Dorsolateral prefrontal cortex (tissue), 122 donors: ENCODE measurements at places on chromosomes 3 and 15.

DNA sequence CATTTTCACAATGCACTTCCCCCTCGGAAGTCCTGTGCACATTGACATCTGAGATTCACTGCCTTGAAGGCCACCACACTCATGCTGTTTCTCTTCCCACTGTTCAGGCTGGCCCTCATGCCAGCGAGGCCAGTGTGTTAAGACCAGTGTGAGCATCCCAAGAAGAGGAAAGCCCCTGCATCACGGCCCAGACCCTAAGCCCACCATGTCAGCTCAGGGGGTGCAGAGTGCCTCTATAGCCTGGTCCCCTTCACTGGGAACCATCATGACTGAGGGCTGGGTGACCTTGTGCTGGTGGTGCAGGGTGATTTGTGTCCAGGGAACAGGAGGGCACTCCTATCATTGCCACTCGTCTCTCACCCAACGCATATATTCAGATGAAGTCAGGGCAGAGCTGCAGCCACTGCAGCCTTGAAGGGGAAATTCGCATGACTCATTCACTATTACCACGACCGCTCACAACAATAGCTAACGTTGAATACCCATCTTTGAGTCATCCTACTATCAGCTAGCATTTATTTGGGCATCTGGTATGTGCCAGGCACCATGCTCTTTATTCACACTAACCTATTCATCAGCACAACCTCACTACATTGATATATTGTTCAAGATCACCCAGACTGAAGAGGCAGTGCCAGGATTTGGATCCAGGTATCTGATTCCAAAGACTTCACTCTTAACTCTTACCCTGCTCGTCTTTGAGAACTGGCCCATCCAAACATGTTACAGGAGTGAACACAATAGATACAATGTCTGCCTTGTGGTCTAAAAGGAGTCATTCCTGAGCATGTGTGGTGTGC is 58.8 kb upstream of the SLC6A11 start:
- DNase-seq = no peak

DNA sequence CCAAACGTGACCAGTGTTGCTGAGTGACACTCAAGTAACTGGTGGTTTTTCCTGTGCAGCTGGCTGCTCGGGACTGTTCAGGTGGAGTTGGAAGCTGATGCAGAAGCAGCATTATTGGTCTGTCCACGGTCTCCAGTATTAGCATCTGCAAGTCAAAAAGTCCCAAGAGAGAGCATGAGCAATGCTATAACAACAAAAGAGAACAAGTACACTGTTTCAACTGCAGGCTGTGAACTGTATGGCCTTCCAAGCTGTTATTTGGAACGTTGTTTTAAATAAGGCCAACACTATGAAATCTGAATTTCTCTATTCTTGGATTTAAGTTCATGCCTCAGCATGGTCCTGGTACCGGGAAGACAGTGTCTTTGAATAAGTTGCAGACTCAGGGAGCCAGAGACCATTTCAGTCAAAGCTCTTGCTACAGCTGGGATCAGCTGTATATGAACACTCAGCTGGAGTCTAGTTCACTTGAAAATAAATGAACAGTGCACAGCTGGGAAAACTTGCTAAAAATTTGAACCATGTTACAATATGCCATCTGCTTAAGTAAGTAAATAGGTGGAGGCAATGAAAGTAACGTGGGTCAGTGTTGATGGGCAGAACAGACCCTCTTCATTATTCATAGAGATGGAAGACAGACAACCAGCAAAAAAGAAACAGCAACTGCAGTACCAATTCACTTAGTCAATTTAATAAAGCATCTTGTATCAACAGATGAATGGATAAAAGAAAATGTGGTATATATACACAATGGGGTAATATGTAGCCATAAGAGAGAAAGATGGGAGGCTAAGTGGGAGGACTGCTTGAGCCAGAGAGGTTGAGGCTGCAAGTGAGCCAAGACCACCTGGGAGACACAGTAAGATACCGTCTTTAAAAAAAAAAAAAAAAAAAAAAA is 45.1 kb downstream of the NR1I2 start:
- DNase-seq = no peak

DNA sequence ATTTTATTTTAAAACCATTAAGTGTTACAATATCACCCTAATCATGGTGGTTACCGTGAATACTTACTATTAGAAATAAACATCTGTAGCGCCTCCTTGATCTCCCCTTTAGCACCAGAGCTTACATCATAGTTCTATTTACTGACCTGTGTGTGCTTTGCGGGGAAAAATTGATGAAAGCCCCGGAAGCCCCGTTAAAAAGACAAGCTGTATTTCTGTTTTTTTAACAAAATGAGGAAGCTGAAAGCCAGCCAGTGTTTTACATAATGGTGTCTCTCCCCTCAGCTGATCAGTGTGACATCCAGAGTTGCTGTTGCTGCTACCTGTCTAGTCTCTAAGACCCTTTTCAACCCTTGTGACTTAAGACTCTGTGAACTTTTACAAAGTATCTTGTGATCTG is 100.8 kb downstream of the OPA1 start:
- no peak for DNase-seq

DNA sequence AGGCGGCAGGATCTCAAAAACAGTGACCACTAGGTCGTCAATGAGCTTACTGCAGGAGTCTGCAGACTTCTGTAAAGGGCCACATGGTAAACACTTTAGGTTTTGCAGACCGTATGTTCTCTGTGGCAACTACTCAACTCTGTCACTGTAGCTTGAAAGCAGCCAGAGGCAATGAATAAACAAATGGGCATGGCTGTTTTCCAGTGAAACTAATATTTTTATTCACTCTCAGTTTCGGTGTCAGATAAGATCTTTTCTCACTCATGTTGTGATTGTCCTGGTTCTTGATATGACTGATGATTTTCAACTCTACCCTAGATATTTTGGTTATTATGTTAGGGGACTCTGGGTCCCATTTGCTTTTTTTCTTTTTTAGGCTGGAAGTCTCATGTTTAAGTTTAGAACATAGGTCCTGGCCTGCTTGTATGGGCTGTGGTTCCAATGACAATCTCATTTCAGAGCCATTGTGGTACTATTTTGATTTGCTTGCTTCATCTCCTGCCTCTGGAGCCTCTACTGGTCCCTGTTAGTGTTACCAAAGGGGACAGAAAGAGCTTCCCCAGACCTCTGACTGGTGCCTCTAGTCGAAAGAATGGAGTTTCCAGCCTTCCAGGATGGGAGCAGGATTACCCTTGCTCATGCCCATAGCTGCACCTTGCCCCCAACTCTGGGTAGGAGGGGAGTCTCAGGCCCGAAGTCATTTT is 222.0 kb downstream of the STT3B start:
- no peak for DNase-seq

DNA sequence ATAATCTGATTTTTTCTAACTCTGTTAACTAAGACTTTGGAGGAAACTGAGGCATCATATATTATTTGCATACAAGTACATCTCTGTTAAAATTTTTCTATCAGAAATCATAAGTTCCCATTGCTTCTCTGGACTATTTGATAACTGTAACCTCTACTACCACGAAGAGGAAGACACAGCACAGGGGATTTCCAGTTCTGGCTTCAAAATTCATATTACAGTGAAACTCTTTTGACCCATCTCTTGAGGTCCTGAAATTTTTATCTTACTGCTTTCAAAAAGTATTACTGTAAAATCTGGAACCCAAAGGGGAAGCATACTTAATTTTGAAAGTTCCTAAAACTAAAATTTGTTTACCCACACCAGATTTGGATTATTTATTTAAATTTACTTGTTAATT is 4.2 kb downstream of the PLSCR1 start:
- no peak for DNase-seq
